ENCODE measurements at places on chromosomes 1 and 21.

DNA sequence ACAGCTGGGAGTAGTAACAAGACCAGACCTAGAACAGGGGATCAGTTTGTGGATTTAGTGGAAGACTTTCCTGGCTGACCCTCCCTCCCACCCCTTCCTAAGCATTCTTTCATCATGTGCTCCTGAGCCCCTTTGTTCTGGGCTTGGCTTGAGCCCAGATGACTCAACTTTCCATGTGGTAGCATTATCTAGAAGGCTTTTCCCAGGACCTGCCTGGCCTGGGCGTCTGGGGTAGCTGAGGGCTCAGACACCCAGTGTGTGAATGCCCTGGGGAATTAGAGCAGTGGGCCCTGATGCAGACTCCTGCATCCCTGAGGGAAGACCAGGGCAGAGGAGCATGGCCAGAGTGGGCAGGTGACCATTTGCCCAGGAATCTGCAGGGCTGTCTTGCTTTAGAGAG is 44.1 kb upstream of the TSPAN2 start:
- no peak for DNase-seq

GRCh38 chr21:15753741-15754140 is 24.0 kb downstream of the USP25 start:
- no peak for DNase-seq

- no peak for DNase-seq
Observed at GRCh38 chr1:222546548-222547259, 1.2 kb downstream of the HHIPL2 start.

GRCh38 chr1:220889848-220890287 is 10.6 kb downstream of the HLX start:
- DNase-seq: no peak

DNA sequence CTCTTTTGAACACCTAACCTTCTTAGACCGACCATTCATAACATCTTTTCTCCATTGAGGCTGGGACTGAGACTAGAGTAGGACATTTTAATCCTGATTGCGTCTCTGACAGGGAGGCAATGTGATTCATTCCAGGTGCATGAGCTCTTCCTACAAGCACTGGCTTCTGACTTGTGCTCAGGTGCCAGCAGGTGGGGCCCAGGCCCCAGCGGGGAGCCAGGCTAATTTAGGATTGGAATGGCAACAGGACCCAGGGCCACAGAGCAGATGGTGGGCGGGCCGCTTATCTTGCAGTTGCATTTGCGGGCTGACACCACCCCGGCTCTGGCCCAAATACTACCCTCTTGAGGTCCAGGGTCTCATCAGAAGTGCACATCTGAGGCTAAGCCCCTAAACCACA is 4.1 kb downstream of the GPA33 start:
- no peak for DNase-seq

- no peak for DNase-seq
Observed at GRCh38 chr1:176243746-176244145, 36.7 kb upstream of the COP1 start.

DNA sequence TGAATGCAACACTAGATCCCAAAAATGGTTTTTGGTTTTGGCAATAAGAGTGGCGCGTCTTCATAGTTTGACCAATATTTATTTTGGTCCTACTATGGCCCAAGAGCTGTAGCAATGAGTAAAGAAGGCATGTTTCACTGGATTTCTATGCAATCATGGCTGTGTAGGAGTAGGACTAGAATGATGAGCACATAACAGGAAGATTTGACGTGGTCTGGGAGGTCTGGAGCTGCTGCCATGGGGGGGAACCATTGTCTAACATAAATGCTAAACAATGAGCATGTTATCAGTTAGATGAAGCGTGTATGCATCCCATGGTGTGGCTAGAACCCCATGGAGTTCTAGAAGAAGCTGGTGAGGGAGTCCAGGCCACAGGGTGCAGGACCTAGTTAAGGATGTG is 38.3 kb downstream of the OLIG1 start:
- no peak for DNase-seq

- DNase-seq: no peak
Observed at GRCh38 chr1:89907727-89908212, 86.9 kb downstream of the LRRC8D start.

- no peak for DNase-seq
Observed at GRCh38 chr1:30600706-30601105, 122.7 kb downstream of the MATN1 start.

DNA sequence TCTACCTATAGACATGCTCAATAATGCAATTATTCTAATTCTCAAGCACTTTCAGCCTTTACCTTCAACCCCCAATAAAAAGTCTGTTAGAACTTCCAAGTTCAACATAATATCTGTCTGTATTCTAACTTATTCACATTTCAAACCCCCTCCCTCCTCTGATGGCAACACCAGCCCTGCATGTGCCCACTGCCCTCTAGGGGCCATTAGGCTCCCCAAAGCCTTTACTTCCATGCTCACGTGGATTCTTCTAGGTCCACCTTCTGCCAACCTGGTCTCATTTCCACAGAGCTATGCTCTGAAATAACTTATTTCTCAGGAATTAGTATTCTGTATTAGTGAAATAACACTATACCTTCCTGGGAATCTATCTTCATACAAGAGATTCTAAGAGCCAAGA is 22.2 kb upstream of the KPRP start:
- DNase-seq: no peak

DNA sequence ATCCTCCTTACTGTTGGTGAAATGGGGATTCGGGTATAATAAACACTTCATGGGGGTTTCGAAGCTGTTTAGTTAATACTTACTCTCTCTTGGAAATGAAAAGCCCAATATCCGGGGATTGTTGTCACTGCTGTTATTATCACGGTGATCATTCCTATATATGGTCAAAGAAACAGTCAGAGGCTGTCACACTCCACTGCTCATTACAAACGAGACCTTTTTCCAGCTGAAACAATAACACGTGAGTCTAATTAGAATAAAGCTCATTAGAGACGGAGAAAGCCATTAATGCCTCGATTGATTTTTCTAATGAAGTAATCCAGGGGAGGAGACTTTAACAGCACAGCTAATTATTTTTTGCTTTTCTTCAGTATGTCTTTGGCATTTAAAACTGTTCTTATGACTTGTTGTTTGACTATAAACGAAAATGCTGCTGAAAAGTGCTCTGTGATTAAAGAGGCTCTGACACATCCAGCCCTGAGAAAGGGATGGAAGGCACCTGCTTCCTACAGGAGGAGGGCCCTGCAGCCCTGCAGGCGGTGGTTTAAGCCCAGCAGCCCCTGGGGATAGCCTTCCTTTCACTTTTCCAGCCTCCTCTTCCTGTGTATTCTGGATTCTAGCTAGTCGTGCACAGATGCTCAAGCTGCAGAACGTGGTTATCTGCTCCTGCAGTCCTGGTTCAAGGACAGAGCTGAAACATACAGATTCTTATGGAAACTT is 143.6 kb downstream of the EDEM3 start:
- DNase-seq: no peak

DNA sequence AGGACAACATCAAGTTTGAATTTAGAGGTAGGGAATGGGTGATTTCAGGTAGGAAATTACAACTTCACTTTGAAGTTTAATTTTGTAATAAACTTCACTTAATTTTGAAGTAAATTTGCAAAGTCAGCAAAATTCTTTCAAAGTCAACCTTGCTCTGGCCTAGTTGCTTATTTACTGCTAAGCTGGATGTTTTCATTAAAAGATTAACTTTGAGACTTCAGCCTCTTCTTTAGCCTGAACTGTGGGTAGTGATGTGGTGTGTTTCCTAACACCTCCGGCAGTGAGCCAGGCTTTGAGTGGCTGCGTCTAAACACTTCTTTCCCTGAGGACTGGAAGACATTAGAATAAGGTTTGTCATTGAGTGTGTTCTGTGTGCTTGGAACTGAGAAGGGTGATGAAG is at the start of gene HAO2:
Gene HAO2 (plus strand): TSS at position 232 of the 400 bp plus-strand sequence. CDS start 12,301 bp downstream, outside the sequence.
- no peak for DNase-seq

DNA sequence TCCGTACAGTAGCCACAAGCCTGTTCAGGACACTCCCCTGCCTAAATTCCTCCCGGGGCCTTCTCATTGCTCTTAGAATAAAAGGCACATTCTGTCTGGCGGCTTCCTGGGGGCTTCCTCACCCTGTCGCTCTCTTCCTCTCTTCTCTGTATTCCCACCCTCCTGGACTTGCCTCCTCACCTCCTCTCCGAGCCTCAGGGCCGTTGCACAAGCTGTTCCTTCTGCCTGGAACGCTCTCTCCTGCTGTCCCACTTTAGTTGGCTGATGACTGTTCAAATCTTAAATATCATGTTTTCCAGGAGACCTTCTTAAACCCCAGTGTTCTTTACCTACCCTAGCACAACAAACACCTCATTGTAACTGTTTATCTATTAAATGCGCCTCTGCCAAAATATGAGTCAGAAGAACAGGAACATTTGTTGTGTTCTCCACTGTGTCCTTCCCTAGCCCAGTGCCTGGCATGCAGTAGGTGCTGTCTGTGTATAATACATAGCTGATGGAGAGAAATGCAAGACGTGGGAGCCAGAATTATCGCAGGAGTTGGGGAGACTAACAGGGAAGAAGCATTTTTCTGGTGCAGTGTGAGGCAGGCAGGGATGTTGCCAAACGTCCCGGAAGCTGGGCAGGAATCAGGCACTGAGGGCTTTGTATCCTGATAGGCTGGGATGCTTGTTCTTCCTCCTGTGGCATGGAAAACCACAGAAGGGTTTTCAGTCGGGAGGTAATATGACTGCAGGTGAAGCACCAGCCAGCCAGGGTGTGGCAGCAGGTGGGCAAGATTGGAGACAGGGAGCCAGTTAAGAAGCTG is 24.1 kb upstream of the THRAP3 start:
- no peak for DNase-seq

GRCh38 chr1:16886860-16887605 is 8.7 kb upstream of the RNU1-2 start:
- no peak for DNase-seq

DNA sequence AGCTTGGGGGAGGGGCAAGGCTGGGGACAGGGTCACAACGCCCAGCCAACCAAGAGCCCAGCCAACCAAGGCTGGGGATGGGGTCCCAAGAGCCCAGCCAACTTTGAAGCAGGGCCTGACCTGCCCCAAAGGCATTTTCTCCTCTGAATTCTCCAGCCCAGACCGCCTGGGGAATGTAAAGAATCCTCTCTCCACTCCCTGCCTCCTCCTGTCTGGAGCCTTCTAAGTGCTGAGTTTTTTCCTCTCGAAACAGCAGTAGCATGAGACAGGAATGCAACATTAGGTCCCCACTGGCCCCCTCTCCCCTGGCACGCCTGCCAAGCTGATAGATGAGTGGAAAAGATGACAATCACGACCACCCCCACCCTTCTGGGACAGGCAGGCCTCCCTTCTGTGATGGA is 17.0 kb downstream of the C1orf198 start:
- DNase-seq: no peak

- DNase-seq: no peak
Observed at GRCh38 chr1:226937940-226938725, 2.0 kb upstream of the COQ8A start.

GRCh38 chr21:46660505-46660904 is 25.0 kb downstream of the PRMT2 start:
- DNase-seq: peak; percentile 29

DNA sequence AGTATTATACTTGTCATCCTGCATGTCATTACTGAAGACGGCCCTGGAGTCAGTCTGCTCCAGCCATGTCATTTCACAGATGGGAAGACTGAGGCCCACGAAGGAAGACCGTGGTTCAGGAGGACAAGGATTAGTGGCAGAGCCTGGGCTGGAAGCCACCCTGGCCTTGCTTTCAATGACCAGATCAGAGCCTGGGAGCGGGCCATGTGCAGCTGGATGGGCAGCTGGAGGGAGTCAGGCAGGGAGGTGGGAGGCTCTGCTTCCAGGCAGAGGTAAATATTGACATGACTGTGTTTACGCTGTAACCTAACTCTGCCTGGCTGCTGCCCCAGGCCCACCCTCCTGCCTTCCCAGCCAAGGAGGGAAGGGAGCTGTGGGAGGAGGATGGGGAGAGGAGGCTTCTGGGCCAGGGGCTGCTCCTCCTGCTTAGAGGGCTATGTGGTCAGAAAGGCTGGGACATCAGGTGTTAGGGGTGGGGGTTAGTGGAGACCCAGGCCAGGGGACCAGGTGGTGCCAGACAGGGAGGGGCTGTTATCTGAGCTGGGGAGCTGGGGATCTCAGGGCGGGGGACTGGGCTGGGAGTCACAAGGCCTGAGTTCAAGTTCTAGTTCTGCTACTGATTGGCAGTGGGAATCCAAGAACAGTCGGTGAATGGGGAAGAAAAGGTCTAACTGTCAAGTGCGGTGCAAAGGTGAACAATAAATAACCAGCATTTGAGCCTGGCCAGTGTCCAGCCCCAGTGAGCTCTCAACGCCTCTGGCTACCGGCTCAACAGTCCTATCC is 48.5 kb upstream of the ECE1 start:
- no peak for DNase-seq

GRCh38 chr21:42568866-42569731 is 55.4 kb downstream of the SLC37A1 start:
- DNase-seq: peak; percentile 1

- DNase-seq: no peak
Observed at GRCh38 chr21:26583769-26584168, 10.7 kb upstream of the CYYR1 start.
